ENCODE measurements at places on chromosomes 7 and 10. TPM values are rescaled to one million over a fixed set of nuclear protein-coding genes. Genes with fewer than 3 reads are reported as not detected.

The PRPS1L1 gene
- not detected for total RNA-seq

The NKX2-3 gene
- not detected for total RNA-seq

The LRRD1 gene
- total RNA-seq, result 0.92 TPM

The ARHGEF35 gene
- 1.4 TPM for total RNA-seq

The KEL gene
- 2.5 TPM for total RNA-seq

The ZNF485 gene
- 8.3 TPM for total RNA-seq

The VGF gene
- total RNA-seq, result 33.2 TPM

The TMEM26 gene
- 1.8 TPM for total RNA-seq

The OPN4 gene
- total RNA-seq, result not detected

The MSMB gene
- not detected for total RNA-seq

The EPHA1 gene
- 7.8 TPM for total RNA-seq

The TET1 gene
- total RNA-seq, result 33.7 TPM

The KLLN gene
- 1.4 TPM for total RNA-seq

The LLCFC1 gene
- not detected for total RNA-seq

The FFAR4 gene
- total RNA-seq, result 1.2 TPM

The SORCS1 gene
- total RNA-seq, result 30.2 TPM

The C10orf105 gene
- 2.1 TPM for total RNA-seq

The MYL7 gene
- total RNA-seq, result not detected

The ACTL6B gene
- total RNA-seq, result 90.4 TPM

The JCAD gene
- 27.7 TPM for total RNA-seq

The AGR2 gene
- total RNA-seq, result 0.46 TPM

The PSD gene
- total RNA-seq, result 108 TPM

The ATE1 gene
- 87.4 TPM for total RNA-seq

The OR2A2 gene
- not detected for total RNA-seq

The PAX4 gene
- total RNA-seq, result not detected

The OR9A2 gene
- total RNA-seq, result 0.69 TPM
